ENCODE measurements at places on chromosomes 3 and 15.

GRCh38 chr15:64070965-64071851 is 22.4 kb downstream of the CIAO2A start:
- no peak for DNase-seq

- no peak for DNase-seq
Observed at GRCh38 chr15:32701863-32702262, 15.9 kb upstream of the GREM1 start.

GRCh38 chr15:51048308-51048707 is 46.4 kb downstream of the TNFAIP8L3 start:
- DNase-seq: no peak

DNA sequence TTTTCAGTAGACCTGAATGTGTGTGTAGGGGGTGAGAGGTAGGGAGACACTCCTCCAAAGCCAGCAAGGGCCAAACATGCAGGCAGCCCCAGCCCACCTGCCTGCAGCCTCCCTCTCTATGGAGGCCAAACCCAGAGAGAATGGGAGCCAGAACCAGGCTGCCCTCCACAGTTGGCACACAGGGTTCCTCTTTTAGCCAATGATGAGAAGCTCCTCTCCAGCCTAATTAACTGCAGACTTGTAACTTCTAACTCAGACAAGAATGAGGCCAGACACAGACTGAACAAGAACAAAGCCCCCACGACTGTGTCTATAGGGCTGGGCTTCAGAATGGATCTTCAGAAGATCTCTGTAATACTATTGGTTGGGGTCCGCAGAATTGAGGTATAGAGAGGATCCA is 12.3 kb upstream of the TLE3 start:
- no peak for DNase-seq

- no peak for DNase-seq
Observed at GRCh38 chr3:189978753-189979152, 141.9 kb downstream of the P3H2 start.

DNA sequence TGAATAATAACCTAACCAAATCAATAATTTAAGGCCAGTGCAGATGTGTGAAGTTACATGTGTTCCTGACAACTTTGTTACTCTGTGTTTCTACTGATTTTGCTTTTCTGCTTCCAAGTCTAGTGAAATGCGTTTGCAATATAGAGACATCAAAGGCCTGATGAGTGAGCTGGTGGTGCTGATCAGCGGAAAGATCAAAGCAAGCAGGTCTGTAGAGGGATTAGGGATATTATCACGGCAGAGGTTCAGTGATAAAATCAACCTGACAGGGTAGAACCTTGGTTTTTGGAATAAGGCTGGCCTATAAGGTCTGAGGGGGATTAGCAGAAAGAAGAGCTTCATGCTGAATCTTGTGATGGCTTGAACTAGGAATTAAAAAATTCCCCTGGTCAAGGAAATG is 111.7 kb downstream of the EDEM1 start:
- DNase-seq: no peak

GRCh38 chr3:177550667-177551066 is 353.4 kb upstream of the TBL1XR1 start:
- no peak for DNase-seq

DNA sequence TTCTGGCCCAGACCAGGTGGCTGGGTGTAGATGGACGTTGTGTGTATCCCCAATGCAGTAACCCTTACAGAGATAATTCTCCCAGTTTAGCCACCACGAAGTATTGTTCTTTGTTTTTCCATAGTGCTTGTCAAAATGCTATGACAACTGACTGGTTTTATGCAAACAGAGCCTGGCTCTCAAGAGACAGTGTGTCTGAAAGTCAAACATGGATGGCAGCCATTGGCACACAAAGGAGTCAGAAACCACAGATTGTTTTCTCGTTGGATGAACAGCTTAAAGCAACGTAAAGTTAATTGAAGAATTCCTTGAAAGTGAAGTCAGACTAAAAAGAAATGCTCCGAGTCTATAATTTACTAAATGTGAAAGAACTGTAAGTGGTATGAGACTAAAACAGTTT is 91.2 kb downstream of the FILIP1L start:
- DNase-seq: no peak

DNA sequence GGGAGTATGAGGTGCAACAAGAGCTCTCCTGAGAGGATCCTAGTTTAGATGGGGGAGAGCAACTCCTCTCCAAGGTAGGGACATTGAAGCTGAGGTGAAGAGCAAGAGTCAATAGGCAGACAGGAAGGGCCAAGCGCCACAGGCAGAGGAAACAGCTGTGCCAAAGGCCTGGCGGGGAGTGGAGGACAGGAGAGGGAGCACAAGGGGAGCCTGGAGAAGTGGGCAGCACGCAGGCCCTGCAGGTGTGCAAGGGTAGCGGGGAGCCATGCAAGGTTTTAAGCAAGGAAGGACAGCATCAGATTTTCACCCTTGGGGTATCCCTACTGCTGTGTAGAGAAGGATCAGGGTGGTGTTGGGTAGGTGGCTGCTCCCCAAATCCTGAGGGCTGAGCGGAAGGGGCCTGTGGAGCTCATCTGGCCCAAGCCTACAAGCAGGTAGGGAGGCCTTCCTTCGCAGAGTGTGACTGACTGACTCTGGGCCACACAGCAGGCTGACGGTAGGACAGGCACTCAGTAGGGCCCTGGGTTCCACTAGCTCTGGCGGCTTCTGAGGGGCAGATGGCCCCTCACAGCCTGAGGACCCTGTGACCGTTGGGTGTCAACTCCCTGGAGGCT is 13.3 kb downstream of the CHST13 start:
- DNase-seq: no peak

- no peak for DNase-seq
Observed at GRCh38 chr3:100443690-100444089, 42.4 kb downstream of the LNP1 start.

- DNase-seq: no peak
Observed at GRCh38 chr3:44186712-44187111, 55.0 kb upstream of the TOPAZ1 start.

GRCh38 chr3:165404357-165405027 is 208.3 kb upstream of the SLITRK3 start:
- DNase-seq: no peak

DNA sequence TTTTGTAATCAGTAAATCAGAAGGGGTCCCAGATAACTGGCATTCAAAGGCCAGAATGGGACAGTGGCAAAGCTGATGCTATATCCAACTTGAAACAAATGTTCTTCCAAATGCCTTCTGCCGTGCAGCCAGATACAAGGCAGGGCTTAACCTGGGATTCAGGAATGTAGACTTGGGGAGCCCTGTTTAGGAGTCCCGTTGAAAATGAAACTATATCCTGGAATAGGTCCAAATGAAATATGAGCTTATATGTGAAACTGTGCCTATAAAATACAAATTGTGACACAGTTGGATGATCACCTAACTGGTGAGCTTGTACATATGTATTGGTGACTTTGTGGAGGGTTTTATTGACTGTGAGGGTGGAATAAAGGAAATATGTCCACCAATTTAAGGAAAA is 28.7 kb downstream of the FRMD4B start:
- no peak for DNase-seq

- DNase-seq: no peak
Observed at GRCh38 chr3:43239755-43240154, 46.6 kb upstream of the SNRK start.

- no peak for DNase-seq
Observed at GRCh38 chr3:142896201-142896755, 7.4 kb upstream of the PCOLCE2 start.

GRCh38 chr15:88375234-88375927 is 91.8 kb downstream of the MRPL46 start:
- DNase-seq: no peak

- peak; percentile 77 for DNase-seq
Observed at GRCh38 chr3:52444860-52445793, at the start of gene SEMA3G. Gene SEMA3G (minus strand): TSS chr3:52445103. CDS start chr3:52445027, 76 bp downstream.

- DNase-seq: no peak
Observed at GRCh38 chr3:111284503-111285183, 213.0 kb downstream of the NECTIN3 start.

- no peak for DNase-seq
Observed at GRCh38 chr3:71031914-71032521, 551.5 kb downstream of the FOXP1 start.

- DNase-seq: no peak
Observed at GRCh38 chr3:157956850-157957249, 149.4 kb downstream of the SHOX2 start.

GRCh38 chr3:116614795-116615362 is 94.7 kb upstream of the TUSC7 start:
- DNase-seq: no peak

DNA sequence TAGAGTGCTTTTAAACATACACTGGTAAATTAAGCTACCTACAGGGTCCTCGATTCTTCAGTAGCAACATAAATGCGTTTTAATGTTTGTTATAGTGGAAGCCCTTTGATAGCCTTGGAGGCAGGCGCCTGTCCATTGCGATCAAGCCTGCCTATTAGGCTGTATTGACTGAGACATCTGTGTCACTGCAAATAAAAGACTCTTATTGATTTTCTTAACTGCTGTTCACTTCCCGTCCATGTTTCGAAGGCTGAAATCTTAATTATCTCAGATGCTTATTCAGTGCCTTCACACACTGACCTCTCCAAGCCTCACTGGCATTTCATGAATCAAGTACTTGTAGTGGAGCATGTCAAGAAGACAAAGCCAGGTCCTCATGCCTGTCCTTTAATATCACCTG is 51.1 kb downstream of the MAP2K5 start:
- no peak for DNase-seq

DNA sequence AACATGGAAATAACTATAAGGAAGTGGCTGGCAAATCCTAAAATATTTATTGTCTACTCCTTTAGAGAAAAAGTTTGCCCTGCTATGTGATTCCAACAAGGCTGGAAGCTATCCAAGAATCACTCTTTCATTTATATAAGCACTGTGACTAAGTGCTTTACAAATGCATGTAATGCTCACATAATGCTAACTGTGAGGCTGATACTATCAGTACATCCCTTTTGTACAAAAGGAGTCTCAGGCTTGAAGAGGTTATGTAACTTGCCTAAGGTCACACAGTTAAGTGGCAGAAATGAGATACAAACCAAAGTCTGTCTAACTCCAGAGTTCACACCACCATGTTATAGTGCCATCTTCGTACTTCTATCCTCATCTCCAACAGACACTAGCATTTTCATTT is 17.0 kb downstream of the TOPBP1 start:
- DNase-seq: no peak

GRCh38 chr15:97501291-97501690 is 459.2 kb upstream of the ARRDC4 start:
- DNase-seq: no peak

DNA sequence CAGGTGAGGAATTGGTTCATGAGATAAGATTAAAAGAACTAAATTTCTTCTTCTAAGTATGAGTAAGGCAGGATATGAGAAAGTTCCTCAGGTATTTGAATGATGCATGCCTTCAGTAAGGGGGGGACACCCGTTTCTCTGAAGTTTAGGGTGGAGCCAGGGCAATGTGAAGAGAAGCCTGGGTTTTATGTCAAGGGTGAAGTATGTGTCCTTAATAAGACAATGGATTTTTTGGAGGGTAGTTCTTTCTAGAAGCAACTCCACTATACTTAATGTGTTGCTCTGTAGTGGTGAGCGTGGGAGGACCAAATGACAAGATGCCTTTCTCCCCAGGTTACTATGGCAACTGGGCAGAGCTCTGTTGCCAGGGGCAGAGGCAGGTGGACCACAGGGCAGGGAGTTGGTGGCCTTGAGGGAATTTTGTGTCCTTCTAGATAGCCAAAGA is 44.0 kb downstream of the PHLDB2 start:
- no peak for DNase-seq

GRCh38 chr15:100730655-100731266 is 128.4 kb downstream of the ASB7 start:
- no peak for DNase-seq

DNA sequence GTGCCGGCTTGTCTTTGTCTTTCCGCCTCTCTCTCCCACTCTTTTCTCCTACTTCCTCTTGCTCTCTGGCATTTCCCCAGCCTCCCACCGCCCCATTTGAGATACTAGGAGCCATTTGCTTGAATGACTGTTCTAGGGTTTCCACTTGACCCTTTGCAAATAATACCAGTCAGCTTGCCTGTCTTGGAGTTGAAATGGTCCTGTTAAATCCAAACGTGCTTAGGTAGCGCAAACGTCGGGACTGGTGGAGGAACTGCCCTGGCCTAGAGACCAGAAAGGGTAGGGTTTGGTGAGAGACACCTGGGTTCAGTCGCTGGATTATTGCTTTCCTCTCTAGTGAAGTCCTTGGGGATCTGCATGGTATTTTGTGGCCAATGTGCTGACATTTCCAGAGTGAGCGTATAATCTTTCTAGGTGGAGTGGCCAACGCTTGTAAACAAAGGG is 10.6 kb downstream of the ZIC1 start:
- no peak for DNase-seq

DNA sequence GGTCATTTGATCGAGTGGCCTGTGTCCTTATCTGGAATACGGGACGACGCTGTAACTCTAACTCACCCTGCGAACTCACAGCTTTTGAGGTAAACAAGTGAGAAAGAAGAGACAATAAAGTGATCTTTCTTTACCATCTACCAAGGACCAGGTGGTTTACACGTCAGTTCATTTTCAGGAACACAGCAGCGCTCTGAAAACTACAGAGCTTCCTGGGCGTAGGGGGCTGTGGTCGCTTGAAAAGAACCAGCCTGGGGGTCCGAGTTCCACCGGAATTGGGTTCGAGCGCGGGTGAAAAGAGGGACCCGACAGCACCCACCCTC is 357 bp downstream of the KIAA1143 start:
- DNase-seq: no peak

- no peak for DNase-seq
Observed at GRCh38 chr15:57861034-57861638, 154.6 kb downstream of the POLR2M start.

- no peak for DNase-seq
Observed at GRCh38 chr3:182201456-182202168, 489.9 kb downstream of the SOX2 start.

GRCh38 chr3:149536429-149536828 is 61.9 kb downstream of the TM4SF4 start:
- DNase-seq: no peak

- no peak for DNase-seq
Observed at GRCh38 chr3:160695915-160696327, 19.0 kb downstream of the ARL14 start.

- DNase-seq: no peak
Observed at GRCh38 chr15:99264125-99264524, 12.8 kb downstream of the LRRC28 start.
